Right renal cortex interstitium (tissue), 3 donors: ENCODE measurements at places on chromosomes 3 and 15.

GRCh38 chr3:47799733-47800132 is 3.2 kb upstream of the DHX30 start:
- no peak for DNase-seq

GRCh38 chr3:17632401-17633100 is 109.9 kb downstream of the TBC1D5 start:
- no peak for DNase-seq

GRCh38 chr3:119792270-119792669 is 10.4 kb downstream of the NR1I2 start:
- DNase-seq = no peak

DNA sequence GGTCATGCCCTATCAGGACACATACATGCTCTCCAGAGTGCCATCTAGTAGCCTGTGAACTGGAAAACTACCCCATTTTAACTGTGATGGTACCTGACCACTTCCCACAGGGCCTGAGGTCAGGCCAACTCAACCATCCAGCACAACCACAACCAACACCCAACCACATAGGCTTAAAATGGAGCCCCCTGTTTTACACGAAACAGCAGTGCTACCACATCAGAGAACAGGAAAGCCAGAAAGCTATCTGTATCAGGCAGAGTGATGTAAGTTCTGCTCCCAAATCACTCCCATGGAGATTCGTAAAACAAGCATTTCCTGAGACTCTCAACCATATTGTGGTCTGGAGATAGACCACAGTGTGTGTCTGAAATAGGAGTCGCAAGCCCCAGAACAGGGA is 1017.3 kb upstream of the EPHA6 start:
- DNase-seq = no peak

GRCh38 chr15:96326328-96327154 is 4.0 kb upstream of the NR2F2 start:
- no peak for DNase-seq

DNA sequence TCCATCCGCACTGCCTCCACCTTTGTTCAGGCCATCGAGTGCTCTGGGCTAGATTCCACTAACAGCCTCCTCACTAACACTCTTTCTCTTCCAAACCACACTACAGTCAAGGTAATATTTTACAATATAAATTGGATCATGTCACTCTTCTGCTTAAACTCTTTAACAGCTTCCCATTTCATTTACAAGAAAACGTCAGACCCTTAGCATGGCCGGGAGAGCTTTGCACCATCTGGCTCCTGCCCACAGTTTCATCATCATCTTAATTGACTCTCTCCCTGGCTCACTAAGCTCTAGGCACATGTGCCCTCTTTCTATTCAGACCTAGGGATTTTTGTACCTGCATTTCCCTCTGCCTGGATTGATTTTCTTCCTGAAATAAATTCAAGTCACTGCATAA is 354.7 kb downstream of the FGF12 start:
- no peak for DNase-seq

DNA sequence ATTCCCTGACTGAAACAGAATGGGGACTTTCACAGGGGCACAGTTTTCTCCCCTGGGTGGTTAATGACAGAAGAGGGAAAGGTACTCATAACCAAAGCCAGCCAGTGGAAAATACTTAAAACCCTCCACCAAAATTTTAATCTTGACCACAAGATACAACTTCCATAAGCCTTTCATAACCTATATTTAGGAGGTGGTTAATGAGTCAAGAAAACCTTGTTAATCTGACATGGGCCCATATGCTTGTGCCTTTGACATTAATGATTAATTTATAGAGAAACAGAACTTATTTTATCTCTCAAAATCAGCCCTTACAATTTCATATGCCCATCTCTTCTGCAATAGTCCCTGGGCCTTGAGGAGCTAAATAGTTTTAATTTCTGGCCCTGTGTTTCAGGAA is 31.2 kb downstream of the IQCF6 start:
- no peak for DNase-seq

GRCh38 chr15:99165020-99165790 is 60.3 kb downstream of the SYNM start:
- DNase-seq = no peak
